ENCODE measurements at places on chromosomes 7 and 10. TPM values are rescaled to one million over a fixed set of nuclear protein-coding genes. Genes with fewer than 3 reads are reported as not detected.

DNA sequence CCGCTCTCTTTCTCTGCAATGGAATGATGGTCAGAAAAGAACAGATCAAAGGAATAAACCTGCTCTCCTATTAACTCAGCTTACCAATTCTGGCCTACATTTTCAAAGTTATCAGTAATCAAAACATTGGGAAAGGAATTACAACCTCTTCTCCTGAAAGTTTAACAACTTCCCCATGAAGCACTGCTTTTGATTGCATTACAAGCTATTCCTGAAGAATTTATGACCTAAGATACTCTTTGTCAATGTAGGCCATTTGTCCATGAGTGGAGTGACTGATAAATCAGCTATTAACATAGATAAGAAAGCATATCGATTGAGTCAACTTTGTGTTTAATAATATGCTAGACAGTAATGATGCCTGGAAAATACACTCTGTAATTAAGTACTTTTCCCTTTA lies 271.7 kb upstream of the C7orf33 start:
- H3K27ac ChIP-seq, result no peak overlapping the region
- DNase-seq, result no peak
- H3K4me1 ChIP-seq, result no peaks in the 10 kb centered on the region
- H3K27me3 ChIP-seq, result no peaks in the 10 kb centered on the region

The CUBN gene
- 2.4 TPM for polyA plus RNA-seq

DNA sequence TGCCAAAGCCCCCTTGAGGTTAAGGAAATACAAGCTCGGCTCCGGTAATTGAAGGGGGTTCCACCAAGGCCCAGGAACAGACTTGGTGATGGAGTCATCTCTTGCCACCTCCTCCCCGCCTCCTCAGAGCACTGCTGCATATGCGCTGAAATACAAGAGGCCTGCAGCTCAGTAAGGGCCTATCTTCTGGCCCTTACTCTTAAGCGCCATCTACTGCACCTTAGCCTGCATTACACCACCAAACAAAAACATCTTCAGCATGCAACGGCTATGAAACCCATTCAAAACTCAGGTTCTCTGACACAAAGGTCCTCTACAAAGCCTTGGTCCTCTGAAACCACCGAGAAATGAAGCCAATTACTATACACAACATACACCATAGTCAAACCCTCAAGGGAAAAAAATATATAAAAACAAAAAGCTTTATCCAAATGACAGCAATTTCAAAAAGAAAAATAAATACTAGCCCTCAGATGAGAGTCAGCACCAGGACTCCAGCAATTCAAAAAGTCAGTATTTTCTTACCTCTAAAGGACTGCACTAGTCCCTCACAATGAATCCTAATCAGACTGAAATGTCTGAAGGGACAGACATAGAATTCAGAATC lies 176.8 kb upstream of the TBX20 start:
- H3K36me3 ChIP-seq, result no peaks in the 10 kb centered on the region
- no peaks in the 10 kb centered on the region for H3K27me3 ChIP-seq
- no peaks in the 10 kb centered on the region for H3K4me1 ChIP-seq
- DNase-seq, result no peak

The PDE6C gene
- polyA plus RNA-seq, result not detected

The PRLHR gene
- 0.03 TPM for polyA plus RNA-seq

- DNase-seq, result no peak
- H3K4me3 ChIP-seq, result no peak overlapping the region
- no peaks in the 10 kb centered on the region for H3K27me3 ChIP-seq
- no peaks in the 10 kb centered on the region for H3K36me3 ChIP-seq
- H3K27ac ChIP-seq, result no peak overlapping the region
Observed at GRCh38 chr7:117892821-117893220, 19.6 kb upstream of the CTTNBP2 start.

The GRM8 gene
- 0.10 TPM for polyA plus RNA-seq

DNA sequence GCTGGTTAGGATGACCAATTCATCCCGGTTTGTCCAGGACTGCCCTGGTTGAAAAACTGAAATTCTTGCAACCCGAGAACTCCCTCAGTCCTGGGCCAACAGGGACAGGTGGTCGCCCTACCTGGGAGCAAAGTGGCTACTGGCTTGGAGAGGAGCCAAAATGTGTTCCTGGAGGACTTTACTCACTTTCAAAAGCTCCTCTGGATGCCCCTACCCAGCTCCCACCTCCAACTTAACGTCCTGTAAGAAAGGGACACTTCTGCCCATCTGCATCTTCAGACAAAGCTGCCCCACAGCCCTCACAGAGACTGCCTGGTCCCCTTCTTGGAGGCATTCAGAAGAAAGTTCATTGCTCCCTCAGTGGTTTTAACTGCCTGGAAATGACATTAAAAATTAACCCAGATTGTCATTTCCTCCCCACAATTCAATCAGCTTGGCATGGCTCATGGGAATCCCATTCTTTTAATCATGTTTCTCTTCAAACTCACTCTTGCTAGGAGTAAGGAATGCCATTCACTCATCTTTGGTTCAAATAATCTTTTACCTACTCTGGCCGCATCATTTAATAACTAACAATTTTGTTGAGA lies 24.0 kb upstream of the HSPA12A start:
- no peak overlapping the region for H3K27ac ChIP-seq
- no peaks in the 10 kb centered on the region for H3K36me3 ChIP-seq
- no peak overlapping the region for H3K4me3 ChIP-seq

GRCh38 chr10:87864496-87865059 lies 1.2 kb downstream of the PTEN start:
- peak overlapping the region; percentile 91 for H3K27ac ChIP-seq
- no peak for DNase-seq
- no peaks in the 10 kb centered on the region for H3K27me3 ChIP-seq
- H3K36me3 ChIP-seq, result peaks cover 11% of the 10 kb centered on the region
- peak overlapping the region; percentile 79 for H3K4me3 ChIP-seq

GRCh38 chr7:78746301-78746700 lies 707.2 kb downstream of the MAGI2 start:
- no peaks in the 10 kb centered on the region for H3K36me3 ChIP-seq
- no peaks in the 10 kb centered on the region for H3K27me3 ChIP-seq
- DNase-seq, result no peak

- H3K36me3 ChIP-seq, result no peaks in the 10 kb centered on the region
- H3K4me1 ChIP-seq, result peaks cover 9% of the 10 kb centered on the region
- DNase-seq, result no peak
- no peak overlapping the region for H3K4me3 ChIP-seq
- no peaks in the 10 kb centered on the region for H3K27me3 ChIP-seq
Observed at GRCh38 chr10:43453266-43453831, 16.4 kb downstream of the ZNF487 start.

DNA sequence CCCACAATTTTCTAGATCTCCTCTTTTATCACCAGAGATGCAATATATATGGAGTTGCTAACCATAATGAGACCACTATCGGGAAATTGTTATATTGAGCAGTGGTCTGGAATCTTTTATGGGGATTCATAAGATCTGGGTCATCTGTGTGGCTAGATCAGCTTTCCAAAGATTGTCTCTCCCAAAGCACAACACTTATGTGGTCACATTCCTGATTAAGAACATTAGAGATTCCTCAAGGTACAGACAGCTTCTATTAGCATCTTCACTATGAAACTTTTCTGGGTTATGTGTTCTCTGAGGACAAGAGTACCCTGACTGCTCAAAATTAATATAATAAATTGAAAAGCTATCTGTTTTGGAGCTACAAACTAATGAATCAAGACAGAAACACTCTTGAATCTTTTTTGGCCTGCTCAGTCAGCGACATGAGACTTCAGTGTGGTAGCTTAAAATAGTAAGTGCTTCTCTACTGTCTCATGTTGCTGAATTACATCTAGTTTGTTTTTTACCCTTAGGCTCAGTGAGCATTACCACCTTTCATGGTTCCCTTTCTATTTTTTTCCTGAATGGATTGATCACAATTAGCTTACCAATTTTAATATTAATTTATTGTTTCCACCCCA lies 42.6 kb upstream of the STRIP2 start:
- no peaks in the 10 kb centered on the region for H3K27me3 ChIP-seq
- H3K36me3 ChIP-seq, result no peaks in the 10 kb centered on the region

DNA sequence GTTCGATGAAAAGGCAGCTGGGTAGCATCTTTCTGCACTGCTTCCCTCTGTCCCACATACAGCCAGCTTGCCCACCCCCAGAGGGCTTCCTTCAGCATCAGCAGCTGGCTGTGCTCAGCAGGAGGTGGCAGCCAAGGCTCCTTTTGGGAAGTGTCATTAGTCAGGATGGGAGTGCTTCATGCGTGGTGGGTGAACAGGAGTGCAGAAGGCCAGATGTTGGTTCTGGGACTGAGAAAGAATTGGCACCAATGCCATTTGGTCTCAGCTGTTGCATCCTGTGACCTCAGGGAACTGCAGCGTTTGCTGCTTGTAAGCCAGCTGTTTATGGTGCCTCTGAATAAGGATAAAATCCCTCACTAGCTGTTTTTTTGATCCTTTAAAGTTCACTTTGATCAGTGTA lies 131.1 kb upstream of the SORCS3 start:
- no peak for DNase-seq
- H3K27ac ChIP-seq, result no peak overlapping the region
- H3K36me3 ChIP-seq, result no peaks in the 10 kb centered on the region
- H3K27me3 ChIP-seq, result no peaks in the 10 kb centered on the region
- H3K4me1 ChIP-seq, result peaks cover 2% of the 10 kb centered on the region
- no peak overlapping the region for H3K4me3 ChIP-seq

The PKD1L1 gene
- polyA plus RNA-seq, result 0.10 TPM

GRCh38 chr7:27118580-27118979 lies 12.0 kb downstream of the HOXA4 start:
- DNase-seq, result no peak
- no peak overlapping the region for H3K27ac ChIP-seq
- no peak overlapping the region for H3K4me3 ChIP-seq
- H3K36me3 ChIP-seq, result no peaks in the 10 kb centered on the region

The CASTOR2 gene
- 5.4 TPM for polyA plus RNA-seq

The SLC26A3 gene
- polyA plus RNA-seq, result not detected

DNA sequence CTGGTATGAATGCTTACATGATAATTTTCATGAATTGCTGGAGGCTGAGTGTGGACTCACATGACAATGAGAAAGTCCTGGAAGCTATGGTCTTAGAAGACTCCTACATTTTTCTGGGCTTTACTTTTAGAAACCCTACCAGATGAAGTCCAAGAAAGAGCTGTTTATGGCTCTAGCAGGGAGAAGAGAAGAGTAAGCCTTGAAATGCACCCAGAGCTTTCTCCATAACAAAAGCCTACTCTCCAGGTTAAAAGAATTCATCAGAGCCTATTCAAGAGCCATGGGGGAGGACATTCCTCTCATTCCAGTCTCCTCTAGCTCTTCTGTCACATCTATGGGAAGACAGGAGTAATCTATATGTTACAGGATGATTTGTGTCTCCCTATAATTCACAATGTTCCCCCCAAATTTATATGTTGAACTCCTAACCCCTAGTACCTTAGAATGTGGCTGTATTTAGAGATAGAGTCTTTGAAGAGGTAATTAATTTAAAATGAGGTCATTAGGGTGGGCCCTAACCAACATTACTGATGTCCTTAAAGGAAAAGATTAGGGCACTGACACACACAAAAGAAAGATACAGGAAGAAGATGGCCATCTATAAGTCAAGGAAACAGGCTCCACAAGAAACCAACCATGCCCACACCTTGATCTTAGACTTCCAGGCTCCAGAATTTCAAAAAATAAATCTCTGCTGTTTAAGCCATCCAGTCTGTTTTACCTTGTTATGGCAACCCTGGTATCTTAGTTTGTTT lies 193.8 kb upstream of the PTER start:
- no peak overlapping the region for H3K27ac ChIP-seq
- no peak for DNase-seq
- no peaks in the 10 kb centered on the region for H3K36me3 ChIP-seq
- H3K4me1 ChIP-seq, result no peaks in the 10 kb centered on the region

The PPRC1 gene
- 23.1 TPM for polyA plus RNA-seq

The DDC gene
- 1.8 TPM for polyA plus RNA-seq

DNA sequence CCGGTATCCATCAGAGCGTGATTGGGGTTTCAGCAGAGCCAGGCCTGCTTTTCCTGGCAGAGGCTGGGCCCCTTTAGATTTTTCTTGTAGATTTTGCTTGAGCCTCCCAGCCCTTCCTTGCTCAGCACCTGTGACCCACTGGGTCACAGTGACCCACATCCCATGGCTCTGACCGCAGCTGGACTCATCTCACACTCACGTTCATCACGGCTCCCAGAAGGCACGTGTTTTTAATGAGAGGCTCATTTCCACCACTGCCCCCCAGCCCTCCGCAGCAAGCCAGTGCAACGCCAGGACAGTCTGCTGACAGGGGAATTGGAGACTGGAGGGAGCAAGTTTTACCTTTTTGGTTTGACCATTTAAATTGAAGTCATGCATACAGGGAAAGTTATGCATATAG lies 155.7 kb downstream of the CUX1 start:
- H3K27ac ChIP-seq, result no peak overlapping the region
- H3K4me1 ChIP-seq, result no peaks in the 10 kb centered on the region
- no peaks in the 10 kb centered on the region for H3K36me3 ChIP-seq
- DNase-seq, result no peak
- no peak overlapping the region for H3K4me3 ChIP-seq

GRCh38 chr7:95527776-95528250 lies 42.1 kb downstream of the ASB4 start:
- no peak for DNase-seq
- H3K36me3 ChIP-seq, result no peaks in the 10 kb centered on the region
- H3K27ac ChIP-seq, result no peak overlapping the region
- no peaks in the 10 kb centered on the region for H3K4me1 ChIP-seq
- peaks cover 64% of the 10 kb centered on the region for H3K27me3 ChIP-seq
- no peak overlapping the region for H3K4me3 ChIP-seq

GRCh38 chr10:1709161-1709560 lies 28.2 kb downstream of the ADARB2 start:
- no peaks in the 10 kb centered on the region for H3K27me3 ChIP-seq
- no peaks in the 10 kb centered on the region for H3K36me3 ChIP-seq
- no peak overlapping the region for H3K27ac ChIP-seq
- H3K4me3 ChIP-seq, result no peak overlapping the region

The CXCL12 gene
- 4.7 TPM for polyA plus RNA-seq

DNA sequence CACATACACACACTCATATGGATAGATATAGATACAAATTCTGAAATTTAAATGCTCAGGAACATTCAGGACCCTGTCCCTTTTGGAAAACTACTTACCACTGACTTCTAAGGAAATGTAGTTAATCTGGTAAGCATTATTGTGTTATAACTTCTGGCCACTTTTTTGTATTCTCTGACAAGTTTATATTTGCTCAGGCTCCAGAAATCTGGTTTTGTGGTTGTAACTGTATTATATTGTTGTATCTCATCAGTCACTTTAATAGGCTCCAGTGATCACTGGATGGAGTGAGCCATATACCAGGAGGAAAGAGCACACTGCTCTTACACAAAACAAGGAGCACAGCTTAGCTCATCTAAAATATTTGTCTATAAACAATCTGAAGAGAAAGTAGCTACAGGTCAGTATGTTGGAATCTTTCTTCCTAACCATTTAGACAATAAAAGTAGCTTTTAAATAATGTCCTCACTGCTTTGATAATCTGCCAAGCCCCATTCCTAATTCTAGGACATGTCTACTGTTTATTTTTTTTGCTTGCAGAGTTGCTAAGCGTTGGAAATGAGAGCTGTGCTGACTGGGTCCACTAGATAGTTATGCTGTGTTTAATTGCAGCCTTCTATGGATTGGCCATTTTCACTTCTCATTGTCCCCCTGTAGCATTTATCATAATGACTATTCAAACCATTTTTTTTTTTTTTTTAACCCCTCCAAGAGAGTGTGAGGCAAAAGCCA lies 43.8 kb downstream of the SMNDC1 start:
- no peaks in the 10 kb centered on the region for H3K36me3 ChIP-seq
- H3K4me3 ChIP-seq, result no peak overlapping the region
- no peaks in the 10 kb centered on the region for H3K27me3 ChIP-seq
- no peak overlapping the region for H3K27ac ChIP-seq
- H3K4me1 ChIP-seq, result no peaks in the 10 kb centered on the region
- DNase-seq, result no peak

Measured in SK-N-SH (cell line).